ENCODE measurements at places on chromosomes 5 and 9.

- DNase-seq, result no peak
These were observed 7.6 kb downstream of the SLC1A1 start for GRCh38 chr9:4497855-4498254.

DNA sequence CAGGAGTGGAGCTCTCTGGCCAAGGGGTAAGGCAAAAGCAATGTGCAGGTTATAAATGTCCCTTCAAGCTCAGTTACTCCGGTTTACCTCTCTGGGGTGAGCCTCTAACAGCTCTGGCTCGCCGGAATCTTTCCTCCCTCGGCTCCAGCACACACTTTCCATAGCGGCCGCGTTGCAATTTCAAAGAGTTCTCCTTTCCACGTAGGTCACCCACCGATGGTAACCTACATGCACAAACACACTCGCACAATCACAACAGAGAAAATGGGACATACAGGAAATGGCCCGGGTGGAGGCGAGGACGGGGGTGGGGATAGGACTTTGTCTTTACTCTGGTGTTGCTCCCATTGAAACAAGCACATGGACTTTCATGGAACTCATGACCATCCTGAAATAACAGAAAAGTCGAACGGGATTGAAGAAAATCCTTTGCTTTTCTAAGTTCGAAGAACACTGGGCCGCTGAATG, 1.2 kb downstream of the LHFPL2 start:
- no peak for DNase-seq

DNA sequence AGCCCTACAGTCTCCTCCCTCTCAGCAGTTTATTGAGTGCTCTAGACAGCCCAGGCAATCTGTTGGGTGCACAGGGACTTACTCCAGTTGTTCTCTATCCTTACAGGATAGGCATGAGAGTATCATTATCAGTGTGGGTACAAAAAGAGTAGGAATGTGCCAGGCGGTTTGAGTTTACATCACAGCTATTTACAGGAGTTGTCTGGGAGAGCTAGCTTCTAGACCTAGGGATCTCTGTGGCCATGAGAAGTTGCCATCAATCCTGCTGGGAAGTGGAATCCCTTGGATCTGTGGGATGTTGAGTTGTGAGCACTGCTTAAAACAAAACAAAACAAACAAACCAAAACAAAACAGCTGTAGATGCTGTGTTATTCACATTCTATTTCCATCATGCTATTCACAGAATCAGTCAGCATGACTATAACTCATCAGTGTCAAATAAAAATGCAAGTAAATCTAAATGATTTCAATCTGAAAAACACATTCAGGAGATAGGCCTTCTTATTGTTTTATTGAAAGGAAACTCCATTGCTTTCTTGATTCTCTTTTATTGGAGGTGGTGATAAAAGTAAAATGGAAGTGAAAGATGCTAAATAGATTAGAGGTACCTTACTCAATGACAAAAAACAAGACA, 552.4 kb upstream of the ZNF608 start:
- DNase-seq, result no peak

DNA sequence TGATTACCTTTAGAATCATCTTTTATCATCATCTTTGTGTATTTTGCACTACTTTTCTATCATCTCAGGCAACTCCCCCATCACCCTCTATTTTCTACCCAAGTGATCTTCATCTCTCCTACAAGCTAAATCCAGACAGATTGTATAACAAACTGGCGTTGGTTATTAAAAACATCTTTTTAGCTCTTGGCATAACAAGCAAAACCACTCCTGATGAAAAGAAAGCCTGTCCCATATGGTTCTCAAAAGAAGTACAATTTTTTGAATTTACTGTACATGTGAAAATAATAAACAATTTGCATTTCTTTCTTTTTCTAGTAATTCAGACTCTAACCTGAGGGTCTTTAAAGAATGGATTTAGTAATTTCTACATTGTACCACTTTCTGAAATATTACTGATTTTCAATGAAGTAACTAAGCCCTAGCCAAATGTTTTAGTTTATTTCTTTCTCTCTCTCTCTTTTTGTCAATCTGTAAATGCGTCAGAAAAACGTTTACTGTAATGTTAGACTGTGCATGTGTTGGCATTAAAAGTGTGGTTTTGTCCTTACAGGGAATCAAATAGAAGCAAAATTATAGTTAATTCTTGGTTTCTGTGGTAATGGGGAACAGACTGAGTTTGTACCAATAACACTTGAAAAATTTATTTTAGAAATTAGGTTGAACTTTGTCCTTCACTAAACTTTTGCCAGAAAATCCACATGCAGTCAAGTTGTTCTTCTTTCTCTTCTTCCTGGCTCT, 52.5 kb upstream of the RPS23 start:
- DNase-seq, result no peak

GRCh38 chr9:37029776-37030610, 4.1 kb downstream of the PAX5 start:
- DNase-seq, result no peak

DNA sequence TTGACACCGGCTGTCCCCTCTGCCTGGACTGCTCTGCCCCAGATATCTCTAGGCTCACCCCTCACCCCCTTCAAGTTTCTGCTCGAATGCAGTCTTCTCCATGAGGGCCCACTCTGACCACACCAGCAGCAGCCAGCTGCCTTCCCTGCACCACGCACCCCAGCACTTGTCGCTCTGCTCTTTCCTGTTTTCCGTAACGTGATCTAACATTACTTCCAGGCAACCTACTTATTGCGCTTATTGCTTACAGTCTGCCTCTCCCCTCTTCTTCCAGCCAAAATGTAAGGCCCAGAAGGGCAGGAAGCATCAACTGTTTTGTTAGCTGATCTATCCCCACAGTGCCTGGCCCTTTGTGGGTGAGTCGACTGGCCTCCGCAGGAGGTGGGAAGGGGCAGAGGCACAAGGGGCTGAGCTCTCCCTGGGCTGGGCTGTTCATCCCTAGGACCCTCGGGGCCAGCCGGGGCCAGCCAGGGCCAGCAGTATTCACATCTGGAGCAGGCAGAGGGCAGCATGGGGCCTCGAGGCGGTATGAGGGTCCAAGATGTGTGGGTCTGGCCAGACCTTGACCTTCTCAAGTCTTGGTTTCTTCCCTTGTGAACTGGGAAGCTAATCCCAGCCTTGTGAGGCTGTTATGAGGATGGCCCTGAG, 11.6 kb upstream of the DBN1 start:
- DNase-seq, result no peak

DNA sequence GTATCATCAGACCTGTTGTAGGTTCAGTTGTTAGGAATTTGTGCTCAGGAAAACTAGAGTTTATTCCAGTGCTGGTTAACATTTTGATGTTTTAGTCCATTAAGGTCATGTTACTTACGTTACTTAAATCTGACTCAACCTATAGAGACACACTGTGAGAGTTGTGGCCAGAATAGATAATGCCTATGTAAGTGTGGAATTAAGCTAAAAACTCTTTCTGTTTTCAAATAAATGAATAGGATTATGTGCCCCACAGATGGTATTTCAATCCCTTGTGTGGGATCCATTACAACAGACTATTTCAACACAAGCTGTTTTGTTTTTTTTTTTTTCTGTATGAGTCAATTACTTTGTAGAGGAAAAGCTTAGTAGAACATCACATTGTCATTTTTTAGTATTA, 68.1 kb downstream of the MEGF10 start:
- DNase-seq, result peak; percentile 64

DNA sequence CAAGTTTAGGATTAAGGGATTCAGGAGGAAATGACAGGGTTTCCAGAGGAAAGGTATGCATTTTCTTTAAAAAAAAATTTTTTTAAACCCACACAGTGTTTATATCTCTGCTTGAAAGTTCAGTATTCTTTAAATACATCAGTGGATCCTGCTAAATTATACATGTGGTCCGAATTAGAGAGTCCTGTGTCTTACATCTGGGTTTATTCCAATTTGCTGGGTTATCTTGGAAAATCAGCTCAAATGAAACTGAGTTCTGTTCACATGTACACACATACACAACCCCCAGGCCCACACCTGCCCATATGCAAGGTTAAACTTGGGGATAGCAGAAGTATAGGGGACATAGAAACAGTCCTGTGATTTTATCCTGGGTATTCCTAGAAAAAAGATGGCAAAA, 493.7 kb downstream of the ZNF608 start:
- DNase-seq, result peak; percentile 31

All from pons (tissue), 1 donor.